ENCODE measurements at places on chromosomes 4 and X.

- DNase-seq, result no peak
These were observed 19.1 kb upstream of the ABRAXAS1 start for GRCh38 chr4:83503974-83504373.

DNA sequence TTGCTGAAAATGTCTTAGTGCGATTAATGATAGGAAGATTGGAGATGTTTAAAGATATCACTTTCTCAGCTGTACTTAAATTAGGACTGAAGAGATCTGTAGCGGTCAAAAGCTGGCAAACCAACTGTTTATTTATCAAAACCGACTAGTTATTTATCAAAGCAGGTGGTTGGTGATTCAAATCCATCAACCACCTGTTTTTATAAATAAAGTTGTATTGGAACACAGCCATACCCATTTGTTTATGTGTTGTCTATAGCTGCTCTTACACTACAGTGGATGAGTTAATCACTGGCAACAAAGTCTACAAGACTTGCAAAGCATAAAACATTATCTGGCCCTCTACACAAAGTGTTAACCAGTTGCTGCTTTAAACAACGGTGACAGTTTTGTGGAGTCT is 76.8 kb downstream of the IL15 start:
- DNase-seq, result no peak

- no peak for DNase-seq
These were observed 415.6 kb downstream of the KLHL13 start for GRCh38 chrX:117701050-117701449.

- no peak for DNase-seq
These were observed 115.4 kb downstream of the AFAP1 start for GRCh38 chr4:7824218-7824617.

DNA sequence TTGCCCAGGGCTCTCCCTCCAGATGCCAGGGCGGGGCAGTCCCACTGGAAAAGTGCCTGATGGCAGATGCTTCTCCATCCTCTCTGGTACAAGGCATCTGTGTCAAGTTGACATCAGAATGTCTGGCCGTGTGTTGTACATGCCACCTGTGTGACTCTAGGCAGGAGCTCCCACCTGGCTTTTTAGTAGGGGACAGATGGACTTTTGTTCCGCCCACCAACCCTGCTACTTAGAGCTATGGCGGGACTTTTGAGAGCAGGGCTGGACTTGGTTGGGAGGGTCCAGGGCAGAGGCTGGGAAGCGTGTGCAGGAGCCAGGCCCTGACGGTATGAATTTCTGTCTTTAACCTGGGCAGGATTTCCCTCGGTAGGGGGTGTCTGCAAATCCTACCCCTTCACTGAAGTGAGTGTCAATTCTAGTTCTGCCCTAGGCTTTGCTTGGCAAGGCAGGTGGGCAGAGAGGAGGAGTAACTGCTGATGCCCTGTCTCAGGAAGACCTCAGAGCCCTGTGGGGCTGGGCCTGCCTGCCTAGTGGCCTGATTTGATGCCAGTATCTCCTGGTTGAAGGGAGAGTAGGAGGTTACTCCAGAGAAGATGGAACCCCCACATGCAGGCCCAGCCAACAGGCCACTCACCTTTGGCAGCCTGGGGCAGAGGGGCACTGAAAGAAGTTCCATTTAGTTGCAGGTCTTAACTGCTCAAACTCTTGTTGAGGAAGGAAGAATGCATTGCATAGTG is 99.1 kb downstream of the PJA1 start:
- no peak for DNase-seq

DNA sequence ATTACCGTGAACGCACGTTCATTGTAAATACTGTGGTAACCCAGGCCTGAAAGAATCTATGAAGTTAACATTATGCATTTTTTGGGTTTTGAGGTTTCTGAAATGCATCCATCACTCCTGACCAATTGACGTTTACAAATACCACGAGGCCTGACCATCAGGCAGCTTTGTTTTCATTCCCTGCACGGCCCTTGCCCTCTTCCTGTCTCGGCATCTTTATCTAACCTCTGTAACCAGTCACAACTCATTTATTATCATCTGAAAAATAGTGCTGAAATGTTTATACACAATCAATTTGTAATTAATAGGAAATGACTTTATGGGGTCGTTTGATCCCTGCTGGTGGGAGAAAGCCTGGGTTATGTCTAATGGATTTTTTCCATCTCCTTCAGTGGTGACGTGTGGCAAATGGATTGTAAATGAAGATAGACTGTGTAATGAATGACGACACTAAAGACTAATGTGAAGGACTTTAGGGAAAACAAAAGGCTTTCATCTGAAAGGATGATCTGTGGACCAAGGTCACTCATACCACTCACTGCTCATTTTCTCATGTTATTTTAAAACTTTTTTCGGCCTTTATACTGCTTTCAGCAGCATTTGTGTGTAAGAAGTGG is 102.7 kb upstream of the SORBS2 start:
- no peak for DNase-seq

DNA sequence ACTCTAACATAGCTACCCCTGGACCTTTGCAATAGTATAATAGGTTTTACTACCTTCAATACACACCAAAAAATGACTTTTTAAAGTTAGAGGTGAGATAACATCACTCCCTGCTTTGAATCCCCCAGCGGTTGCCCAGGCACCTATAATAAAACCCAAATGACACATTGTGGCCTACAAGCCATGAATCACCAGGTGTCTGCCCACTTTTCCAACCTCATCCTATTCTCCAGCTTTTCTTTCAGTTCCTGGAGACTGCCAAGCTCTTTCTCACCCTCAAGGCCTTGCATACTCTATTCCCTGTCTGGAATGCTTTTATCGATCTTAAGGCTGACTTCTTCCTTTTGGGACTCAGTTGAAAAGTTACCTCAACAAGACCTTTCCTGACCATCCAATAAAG is 16.4 kb upstream of the PRSS48 start:
- DNase-seq, result no peak

- DNase-seq, result no peak
These were observed 30.6 kb upstream of the IL9R start for GRCh38 chrX:155966876-155967275.

DNA sequence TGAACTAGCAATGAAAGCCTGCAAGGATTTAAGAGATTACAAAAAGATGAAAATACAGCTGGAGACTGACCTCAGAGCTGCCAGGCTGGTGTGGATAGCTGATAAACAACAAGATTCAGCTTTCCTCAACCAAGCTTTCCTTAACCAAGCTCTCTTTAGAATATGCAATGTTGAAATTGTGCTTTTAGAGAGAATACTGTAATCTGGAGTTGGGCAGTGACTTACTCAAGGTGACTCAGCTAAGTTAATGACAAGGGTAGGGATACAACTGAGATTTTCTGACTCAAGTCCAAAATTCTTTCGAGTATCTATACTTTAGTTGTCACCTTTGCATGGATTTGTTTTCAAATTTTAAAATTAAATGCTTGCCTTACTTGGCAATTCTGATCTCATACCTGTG is 98.0 kb downstream of the AMMECR1 start:
- DNase-seq, result no peak

- no peak for DNase-seq
These were observed 55.9 kb downstream of the UGT2A2 start for GRCh38 chr4:69583543-69583942.

DNA sequence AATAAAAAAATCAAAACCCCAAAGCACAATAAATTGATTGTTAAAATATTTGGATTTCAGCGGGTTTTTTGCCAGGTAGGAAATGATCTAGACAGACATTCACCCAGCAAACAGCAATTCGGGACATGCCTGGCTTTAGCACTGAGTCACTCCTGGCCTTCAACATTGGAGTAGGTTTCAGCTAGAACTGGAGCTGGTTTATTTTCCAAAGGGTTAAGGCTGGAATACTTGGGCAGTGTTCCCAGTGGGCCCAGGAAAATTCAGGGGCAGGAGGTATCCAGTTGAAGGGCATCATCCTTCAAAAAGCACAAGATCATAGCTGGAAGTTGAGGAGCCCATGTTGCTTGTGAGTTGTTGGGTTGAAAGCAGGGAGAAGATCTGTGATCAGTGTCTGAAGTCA is 41.0 kb downstream of the TXLNG start:
- no peak for DNase-seq

DNA sequence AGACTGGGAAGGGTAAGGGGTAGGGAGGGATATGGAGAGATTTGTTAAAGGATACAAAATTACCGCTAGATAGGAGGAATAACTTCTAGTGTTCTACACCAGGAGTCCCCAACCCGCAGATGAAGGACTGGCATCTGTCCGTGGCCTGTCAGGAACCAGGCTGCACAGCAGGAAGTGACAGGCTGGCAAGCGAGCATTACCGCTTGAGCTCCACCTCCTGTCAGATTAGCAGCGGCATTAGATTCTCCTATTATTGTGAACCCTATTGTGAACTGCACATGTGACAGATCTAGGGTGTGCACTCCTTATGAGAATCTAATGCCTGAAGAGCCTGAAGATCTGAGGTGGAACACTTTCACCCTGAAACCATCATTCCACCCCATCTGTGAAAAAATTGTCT is 27.9 kb upstream of the BBS7 start:
- DNase-seq, result no peak

DNA sequence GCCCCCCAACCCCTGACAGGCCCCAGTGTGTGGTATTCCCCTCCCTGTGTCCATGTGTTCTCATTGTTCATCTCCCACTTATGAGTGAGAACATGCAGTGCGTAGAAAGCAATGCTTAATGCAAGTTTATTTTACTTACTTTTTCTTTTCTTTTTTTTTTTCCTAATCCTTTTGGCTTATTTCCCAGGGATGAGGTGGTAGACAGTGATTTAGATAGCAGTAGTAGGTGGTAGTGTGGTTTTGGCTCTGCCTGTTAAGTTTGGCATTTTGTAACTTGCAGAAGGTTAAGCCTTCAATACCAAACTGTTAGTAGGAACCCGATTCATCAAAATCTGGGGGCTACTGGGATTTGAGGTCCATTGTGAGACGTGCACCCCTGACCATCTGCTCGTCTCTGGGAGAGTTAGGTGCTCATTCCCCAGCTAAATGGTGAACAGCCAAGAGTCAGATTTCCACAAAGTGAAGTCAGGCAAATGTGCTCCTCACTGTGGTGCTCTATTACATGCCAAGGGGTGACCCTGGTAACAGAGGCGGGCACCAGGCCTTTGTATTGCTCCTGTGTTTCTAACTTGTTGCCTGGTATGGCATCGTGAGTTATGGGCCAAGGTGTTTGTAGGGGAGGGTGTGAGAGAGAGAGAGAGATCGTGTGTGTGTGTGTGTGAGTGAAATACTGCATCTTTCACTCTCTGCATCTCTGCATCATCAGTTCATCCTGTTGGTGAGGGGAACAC is 70.3 kb downstream of the PHOX2B start:
- DNase-seq, result no peak

- DNase-seq, result no peak
These were observed 27.7 kb upstream of the METAP1 start for GRCh38 chr4:98967786-98968329.
